ENCODE measurements at places on chromosomes 11 and 22. TPM values are rescaled to one million over a fixed set of nuclear protein-coding genes. Genes with fewer than 3 reads are reported as not detected.

DNA sequence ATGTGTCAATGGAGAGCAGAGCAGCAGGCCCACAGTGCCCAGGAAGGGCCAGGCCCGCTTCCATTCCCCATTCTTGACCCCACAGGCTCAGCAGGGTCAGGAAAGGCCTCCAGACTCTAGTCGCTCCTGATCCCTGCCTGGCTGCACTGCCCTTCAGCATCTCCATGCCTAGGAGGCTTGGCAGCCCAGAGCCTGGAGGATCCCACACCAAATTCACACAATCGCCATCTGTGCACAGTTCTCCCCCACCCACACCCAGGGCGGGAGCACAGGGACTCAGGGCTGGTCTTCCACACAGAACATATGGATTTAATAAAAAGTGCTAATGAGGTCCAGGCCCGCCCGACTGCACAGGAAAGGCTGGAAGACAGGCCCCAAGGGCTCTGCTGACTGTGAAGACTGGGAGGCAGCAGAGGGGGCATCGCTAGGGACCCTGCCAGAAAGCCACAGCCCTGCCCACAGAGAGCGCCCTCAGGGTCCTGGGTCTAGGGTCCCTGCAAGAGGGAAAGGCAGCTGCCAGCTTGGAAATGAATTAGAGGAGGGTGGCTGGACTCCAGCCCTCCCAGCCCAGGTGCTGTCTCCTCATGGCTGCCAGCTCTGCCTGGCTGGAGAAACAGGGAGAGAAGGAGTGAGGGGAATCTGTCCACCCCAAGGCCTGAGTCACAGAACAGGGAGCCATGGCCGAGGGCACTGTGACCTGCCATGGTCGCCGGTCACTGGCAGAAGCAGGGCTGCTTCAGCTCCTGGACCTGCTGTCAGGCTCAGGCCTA lies 39.7 kb downstream of the DKK3 start:
- peak overlapping the region; percentile 56 for H3K27ac ChIP-seq
- peaks cover 15% of the 10 kb centered on the region for H3K4me1 ChIP-seq
- no peak overlapping the region for H3K4me3 ChIP-seq

DNA sequence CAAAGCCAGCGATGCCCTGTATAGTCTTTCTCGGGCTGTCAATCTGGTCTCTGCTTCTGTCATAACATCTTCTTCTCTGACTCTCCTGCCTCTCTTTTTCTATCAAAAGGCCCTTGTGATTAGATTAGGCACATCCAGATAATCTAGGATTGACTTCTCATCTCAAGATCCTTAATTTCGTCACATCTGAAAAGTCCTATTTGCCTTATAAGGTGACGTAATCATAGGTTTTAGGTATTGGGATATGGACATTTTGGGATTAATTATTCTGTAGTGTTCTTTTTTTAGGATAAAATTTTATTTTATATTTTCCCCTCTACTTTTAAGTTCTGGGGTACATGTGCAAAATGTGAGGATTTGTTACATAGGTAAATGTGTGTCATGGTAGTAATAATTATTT lies 480.8 kb upstream of the CCDC90B start:
- no peak overlapping the region for H3K4me3 ChIP-seq
- no peak for DNase-seq
- H3K36me3 ChIP-seq, result no peaks in the 10 kb centered on the region
- H3K4me1 ChIP-seq, result no peaks in the 10 kb centered on the region
- H3K27ac ChIP-seq, result no peak overlapping the region

The OR52W1 gene
- not detected for total RNA-seq

- H3K27me3 ChIP-seq, result no peaks in the 10 kb centered on the region
- no peak for DNase-seq
- no peak overlapping the region for H3K4me3 ChIP-seq
- H3K27ac ChIP-seq, result no peak overlapping the region
These were observed 25.1 kb downstream of the DBX1 start for GRCh38 chr11:20134991-20135736.

The C11orf16 gene
- not detected for total RNA-seq

GRCh38 chr22:23752750-23753149 lies 1.5 kb downstream of the VPREB3 start:
- no peak overlapping the region for H3K27ac ChIP-seq
- DNase-seq, result no peak
- no peaks in the 10 kb centered on the region for H3K36me3 ChIP-seq

The BSCL2 gene
- total RNA-seq, result 55.9 TPM

- no peaks in the 10 kb centered on the region for H3K36me3 ChIP-seq
- no peak for DNase-seq
- H3K27me3 ChIP-seq, result no peaks in the 10 kb centered on the region
- H3K27ac ChIP-seq, result no peak overlapping the region
- no peaks in the 10 kb centered on the region for H3K4me1 ChIP-seq
- no peak overlapping the region for H3K4me3 ChIP-seq
These were observed 184.9 kb downstream of the CASP12 start for GRCh38 chr11:104713401-104713800.

The CABP4 gene
- not detected for total RNA-seq

The C11orf86 gene
- not detected for total RNA-seq

DNA sequence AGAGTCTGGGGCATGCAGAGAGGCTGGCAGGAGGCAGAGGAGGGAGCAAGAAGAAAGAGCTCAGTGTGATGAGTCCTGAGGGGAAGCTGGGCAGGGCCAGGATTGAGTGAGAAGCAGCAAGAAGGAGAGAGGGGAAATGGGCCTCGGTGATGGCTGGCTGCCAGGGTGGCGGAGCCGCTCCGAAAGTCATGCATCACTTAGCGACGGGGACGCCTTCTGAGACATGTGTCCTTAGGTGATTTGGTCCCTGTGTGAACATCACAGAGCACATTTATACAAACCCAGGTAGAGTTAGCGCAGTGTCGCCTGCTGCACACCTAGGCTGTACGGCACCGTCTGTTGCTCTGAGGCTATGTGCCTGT lies 15.1 kb downstream of the TBC1D22A start:
- no peak for DNase-seq
- no peaks in the 10 kb centered on the region for H3K36me3 ChIP-seq
- H3K4me3 ChIP-seq, result no peak overlapping the region
- no peaks in the 10 kb centered on the region for H3K4me1 ChIP-seq
- no peaks in the 10 kb centered on the region for H3K27me3 ChIP-seq

GRCh38 chr11:20178976-20179375 lies 18.7 kb upstream of the DBX1 start:
- no peak overlapping the region for H3K4me3 ChIP-seq
- no peaks in the 10 kb centered on the region for H3K4me1 ChIP-seq
- no peaks in the 10 kb centered on the region for H3K36me3 ChIP-seq

DNA sequence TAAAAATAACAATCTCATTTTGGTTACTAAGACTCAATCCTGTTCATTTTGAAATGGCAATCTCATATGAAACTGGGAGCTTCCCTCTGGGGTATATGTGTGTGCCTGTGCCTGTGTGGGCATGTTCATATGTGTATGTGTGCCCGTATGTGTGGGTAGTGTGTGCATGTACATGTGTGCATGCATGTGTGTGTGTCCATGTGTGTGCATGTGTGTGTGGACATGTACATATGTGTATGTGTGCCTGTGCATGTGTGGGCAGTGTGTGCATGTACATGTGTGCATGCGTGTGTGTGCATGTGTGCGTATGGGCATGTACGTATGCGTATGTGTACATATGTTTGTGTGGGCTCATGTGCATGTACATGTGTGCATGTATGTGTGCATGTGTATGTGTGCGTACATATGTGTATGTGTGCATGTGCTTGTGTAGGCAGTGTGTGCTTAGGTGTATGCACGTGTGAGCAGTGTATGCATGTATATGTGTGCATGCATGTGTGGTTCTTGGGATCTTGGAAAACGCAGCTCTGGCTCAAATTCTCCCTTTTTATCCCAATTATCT lies 24.5 kb upstream of the CACNG2 start:
- no peak overlapping the region for H3K4me3 ChIP-seq
- peak; percentile 37 for DNase-seq
- H3K36me3 ChIP-seq, result no peaks in the 10 kb centered on the region
- no peaks in the 10 kb centered on the region for H3K27me3 ChIP-seq
- no peak overlapping the region for H3K27ac ChIP-seq

The COPB1 gene
- total RNA-seq, result 29.8 TPM

GRCh38 chr22:30802202-30803166 lies 107.8 kb downstream of the OSBP2 start:
- H3K27ac ChIP-seq, result no peak overlapping the region
- H3K4me1 ChIP-seq, result peaks cover 2% of the 10 kb centered on the region
- no peaks in the 10 kb centered on the region for H3K36me3 ChIP-seq
- peak; percentile 89 for DNase-seq

The ZP1 gene
- total RNA-seq, result not detected

- no peaks in the 10 kb centered on the region for H3K36me3 ChIP-seq
- no peaks in the 10 kb centered on the region for H3K4me1 ChIP-seq
- no peak for DNase-seq
- no peak overlapping the region for H3K4me3 ChIP-seq
- no peaks in the 10 kb centered on the region for H3K27me3 ChIP-seq
These were observed 764.2 kb downstream of the BRD1 start for GRCh38 chr22:49063545-49063890.

GRCh38 chr11:11944444-11944843 lies 64.0 kb downstream of the DKK3 start:
- H3K27me3 ChIP-seq, result no peaks in the 10 kb centered on the region
- no peak for DNase-seq
- no peak overlapping the region for H3K27ac ChIP-seq
- no peak overlapping the region for H3K4me3 ChIP-seq

The WBP2NL gene
- not detected for total RNA-seq

The FAM83F gene
- total RNA-seq, result not detected

DNA sequence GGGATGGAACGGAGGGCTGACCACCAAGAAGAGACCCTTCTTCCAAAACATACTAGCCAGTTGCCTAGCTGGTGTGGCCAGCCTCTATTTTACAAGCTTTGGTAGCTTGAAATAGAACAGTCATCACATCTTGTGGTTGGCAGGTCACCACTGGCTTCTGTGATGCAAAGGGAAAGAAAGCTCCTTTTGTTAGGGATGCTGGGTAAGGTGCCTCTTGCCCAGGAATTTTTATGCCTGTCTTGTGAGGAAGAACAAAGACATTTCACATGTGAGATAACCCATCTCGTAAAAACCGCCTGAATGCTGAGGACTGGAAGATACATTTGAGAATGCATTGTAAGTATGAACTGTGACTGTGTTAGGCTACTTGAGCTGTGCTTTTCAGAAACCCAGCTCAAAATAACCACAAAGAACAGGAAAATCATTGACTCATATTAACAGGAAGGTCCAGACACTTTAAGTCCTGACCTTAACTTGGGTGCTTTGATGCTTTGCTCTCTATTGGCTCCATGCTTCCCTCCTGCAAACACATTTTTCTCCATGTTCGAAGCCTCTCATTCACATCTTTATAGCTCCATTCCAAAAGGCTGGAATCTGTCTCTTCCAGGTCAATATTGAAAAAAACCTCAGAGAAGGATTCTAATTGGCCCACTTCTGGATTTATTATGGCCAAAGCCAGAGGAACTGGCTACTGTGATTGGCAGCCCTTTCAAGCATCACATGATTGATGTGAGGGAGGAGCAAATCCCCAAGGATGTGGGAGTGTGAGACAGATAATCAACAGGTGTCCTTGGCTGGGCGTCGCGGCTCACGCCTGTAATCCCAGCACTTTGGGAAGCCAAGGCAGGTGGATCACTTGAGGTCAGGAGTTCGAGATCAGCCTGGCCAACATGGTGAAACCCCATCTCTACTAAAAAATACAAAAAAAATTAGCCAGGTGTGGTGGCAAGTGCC lies 53.9 kb downstream of the MICAL2 start:
- peak overlapping the region; percentile 38 for H3K4me3 ChIP-seq
- H3K27ac ChIP-seq, result peak overlapping the region; percentile 98
- H3K4me1 ChIP-seq, result peaks cover 95% of the 10 kb centered on the region
- no peak for DNase-seq
- peaks cover 33% of the 10 kb centered on the region for H3K36me3 ChIP-seq
- no peaks in the 10 kb centered on the region for H3K27me3 ChIP-seq

- H3K27me3 ChIP-seq, result no peaks in the 10 kb centered on the region
- peak overlapping the region; percentile 92 for H3K27ac ChIP-seq
- H3K4me1 ChIP-seq, result peaks cover 23% of the 10 kb centered on the region
These were observed 765 bp downstream of the RCOR2 start for GRCh38 chr11:63915961-63916836.

GRCh38 chr11:91373497-91373896 lies 851.1 kb upstream of the FAT3 start:
- no peaks in the 10 kb centered on the region for H3K27me3 ChIP-seq
- no peaks in the 10 kb centered on the region for H3K4me1 ChIP-seq

- no peaks in the 10 kb centered on the region for H3K27me3 ChIP-seq
- H3K4me3 ChIP-seq, result no peak overlapping the region
- H3K27ac ChIP-seq, result peak overlapping the region; percentile 96
- DNase-seq, result no peak
These were observed 5.4 kb upstream of the C11orf86 start for GRCh38 chr11:66969584-66970225.

The ANAPC15 gene
- total RNA-seq, result not detected

GRCh38 chr22:21823740-21824444 lies 43.6 kb downstream of the MAPK1 start:
- peak overlapping the region; percentile 7 for H3K27ac ChIP-seq
- H3K36me3 ChIP-seq, result no peaks in the 10 kb centered on the region
- H3K4me3 ChIP-seq, result no peak overlapping the region
- peaks cover 26% of the 10 kb centered on the region for H3K4me1 ChIP-seq

DNA sequence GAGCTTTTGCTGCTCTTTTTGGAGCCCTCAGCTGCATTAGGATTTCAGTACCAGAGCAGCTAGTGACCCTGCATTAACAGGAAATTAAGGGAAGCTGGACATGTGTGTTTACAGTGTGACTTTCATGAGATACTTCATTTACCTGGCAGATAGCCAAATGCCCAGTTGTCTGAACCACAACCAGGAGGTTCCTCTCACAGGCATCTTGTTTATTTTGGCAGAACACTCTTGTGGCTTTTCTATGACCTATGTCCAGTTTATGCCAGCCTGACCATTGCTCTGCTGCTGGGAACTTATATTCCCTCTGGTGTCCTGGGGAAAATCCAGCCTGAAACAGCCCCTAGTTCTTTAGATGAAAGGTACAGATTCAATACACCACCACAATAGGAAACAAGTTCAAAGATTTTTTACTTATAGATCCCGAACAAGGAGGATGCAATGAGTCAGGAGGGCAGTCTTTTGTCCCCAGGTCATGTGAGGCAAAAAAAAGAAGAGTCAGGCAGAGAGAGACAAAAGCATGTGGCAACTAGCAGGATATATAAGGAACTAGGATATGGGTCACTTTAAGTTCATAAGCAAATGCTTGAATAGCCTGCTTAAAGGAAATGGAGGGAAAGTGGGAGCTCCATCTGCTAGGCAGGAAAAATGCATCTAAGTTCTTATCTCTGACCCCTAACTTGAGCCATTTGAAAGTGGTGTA lies 379.3 kb downstream of the INSC start:
- no peak overlapping the region for H3K27ac ChIP-seq
- no peak for DNase-seq
- no peaks in the 10 kb centered on the region for H3K4me1 ChIP-seq
- H3K4me3 ChIP-seq, result no peak overlapping the region

DNA sequence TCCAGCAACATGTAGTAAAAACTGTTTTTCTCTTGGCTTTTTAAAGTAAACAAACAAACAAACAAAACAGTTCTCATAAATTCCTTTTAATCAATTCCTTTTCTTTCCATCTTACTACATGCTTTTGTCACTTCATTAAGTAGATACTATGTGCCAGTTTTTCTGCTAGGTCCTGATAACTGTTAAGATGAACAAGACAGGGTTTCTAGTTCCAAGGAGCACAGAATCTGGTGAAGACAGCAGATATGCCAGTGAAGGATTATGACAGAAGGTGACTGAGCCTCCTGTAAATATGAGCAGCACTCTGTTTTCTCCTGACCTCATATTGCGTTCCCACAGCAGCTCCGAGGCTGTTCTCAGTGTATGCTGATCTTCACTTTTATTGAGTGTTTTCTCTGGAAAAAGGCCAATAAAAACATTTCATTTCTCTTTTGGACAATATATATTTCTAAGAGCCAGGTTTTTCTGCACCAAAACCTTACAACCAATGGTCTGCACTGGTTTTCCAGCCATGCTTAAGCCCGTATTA lies 45.8 kb downstream of the HEPHL1 start:
- H3K36me3 ChIP-seq, result no peaks in the 10 kb centered on the region
- no peak for DNase-seq
- no peak overlapping the region for H3K4me3 ChIP-seq
- no peaks in the 10 kb centered on the region for H3K4me1 ChIP-seq

All from ascending aorta (tissue), 2 donors.